ENCODE measurements at places on chromosomes 12 and 14.

DNA sequence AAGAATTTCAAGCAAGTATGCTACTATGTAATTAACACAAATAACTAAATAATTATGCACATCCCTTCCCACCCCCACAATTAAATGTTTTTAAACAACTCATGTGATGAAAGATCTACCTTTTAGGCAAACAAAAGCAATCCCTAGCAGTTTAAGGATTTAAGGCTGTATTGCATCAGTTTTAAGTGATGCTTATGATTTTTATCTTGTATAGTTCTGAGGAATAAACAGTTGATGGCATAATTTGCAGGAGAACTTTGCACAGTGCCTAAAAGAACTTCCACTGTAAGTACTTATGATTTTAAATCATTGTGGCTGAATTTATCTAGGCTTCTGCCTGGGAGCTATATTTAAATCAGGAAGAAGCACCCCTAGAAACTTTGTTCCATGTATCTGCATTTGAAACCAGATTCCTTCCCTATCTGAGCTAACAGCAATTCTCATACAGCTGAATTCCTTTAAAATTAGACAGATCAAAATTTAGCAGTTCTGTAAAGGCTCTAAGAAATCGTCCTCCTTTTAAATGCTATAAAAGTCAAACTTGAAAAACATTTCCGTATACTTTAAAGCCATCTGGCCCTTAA is 388.6 kb downstream of the BCAT1 start:
- no peak for DNase-seq

DNA sequence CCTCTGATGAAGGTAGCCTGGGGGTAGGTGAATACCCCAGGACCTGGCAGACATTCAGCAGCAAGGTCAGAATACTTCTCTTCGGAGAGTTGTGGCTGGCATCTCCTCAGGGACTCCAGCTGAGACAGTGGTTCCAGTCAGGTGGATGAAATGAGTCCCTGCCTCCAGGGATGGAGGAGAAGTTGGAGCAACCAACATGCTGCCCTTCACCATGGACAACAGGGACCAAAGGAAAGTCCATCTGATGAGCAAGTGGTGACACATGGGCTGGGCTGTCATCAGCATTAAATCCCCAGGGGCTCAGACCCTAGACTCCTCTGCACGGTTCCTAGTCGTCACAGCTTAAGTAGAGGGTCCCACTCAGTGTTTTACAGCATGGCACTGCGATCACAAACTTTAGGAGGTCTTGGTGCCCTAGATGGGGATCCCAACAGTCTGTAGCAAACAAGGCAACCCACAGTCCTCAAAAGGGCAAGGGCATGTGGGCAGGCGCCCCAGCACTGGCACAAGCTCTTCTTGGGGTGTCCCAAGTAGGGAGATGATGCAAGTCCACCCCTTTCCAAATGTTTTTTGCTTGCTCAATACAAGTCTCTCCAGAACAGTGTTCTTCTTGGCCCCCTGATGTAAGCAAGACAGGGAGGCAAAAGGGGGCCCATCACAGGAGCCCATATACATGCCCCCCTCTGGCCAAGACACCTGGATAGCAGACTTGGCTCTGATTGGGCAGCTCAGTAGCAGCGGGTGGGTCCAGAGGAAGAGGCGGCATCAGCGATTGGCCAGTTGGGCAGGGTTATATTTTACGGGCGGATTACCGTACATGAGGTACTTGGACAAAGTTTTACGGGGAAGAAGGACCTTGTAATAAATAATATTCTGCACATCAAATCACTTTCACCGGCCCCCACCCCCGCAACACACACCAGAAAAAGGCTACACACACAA is 10.8 kb upstream of the CDH24 start:
- DNase-seq, result no peak

DNA sequence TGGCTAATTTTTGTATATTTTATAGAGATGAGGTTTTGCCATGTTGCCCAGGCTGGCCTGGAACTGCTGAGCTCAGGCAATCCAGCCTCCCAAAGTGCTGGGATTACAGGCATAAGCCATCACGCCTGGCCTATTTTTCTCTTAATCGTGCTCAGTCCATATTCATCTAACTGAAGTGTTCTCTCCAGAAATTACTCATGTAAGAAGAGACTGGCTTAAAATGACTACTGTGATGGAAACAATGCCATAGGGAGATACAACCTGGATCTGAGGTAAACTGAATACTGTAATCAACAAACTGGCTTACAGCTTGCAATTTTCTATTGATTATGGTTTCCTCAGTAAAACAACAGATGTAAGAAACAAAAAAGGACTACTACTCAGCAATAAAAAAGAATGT is 21.1 kb downstream of the NUMB start:
- DNase-seq, result no peak

- DNase-seq, result no peak
Observed at GRCh38 chr14:47872588-47872987, 197.2 kb upstream of the MDGA2 start.

DNA sequence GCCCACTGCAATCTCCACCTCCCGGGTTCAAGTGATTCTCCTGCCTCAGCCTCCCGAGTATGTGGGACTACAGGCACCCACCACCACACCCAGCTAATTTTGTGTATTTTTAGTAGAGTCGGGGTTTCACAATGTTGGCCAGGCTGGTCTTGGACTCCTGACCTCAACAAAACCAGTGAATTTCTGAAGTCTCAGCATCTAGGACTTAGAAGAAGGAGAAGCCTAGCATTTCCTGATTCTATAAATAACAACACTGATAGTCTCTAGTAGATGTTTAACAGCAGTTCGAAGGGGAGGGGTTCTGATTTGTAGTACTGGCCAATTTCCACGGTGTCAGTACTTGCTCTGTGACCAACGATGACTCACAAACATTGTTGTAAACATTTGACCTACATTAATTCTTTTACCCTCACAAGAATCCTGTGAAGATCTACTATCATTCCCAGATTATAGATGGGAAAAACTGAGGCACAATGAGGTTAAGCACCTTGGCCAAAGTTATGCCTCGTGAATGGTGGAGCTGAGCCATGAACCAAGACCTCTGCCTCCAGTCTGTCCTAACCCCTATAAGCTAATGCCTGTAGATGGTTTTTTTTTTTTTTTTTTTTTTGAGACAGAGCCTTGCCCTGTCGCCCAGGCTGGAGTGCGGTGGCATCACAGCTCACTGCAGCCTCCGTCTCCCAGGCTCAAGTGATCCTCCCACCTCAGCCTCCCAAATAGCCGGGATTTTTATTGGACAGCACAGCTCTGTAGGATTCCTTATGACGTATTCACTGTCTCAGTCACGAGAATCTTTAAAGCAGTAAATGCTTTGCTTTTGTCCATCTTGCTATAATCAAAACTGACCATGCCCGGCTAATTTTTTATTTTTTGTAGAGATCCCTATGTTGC is 5.2 kb downstream of the P2RX4 start:
- no peak for DNase-seq

DNA sequence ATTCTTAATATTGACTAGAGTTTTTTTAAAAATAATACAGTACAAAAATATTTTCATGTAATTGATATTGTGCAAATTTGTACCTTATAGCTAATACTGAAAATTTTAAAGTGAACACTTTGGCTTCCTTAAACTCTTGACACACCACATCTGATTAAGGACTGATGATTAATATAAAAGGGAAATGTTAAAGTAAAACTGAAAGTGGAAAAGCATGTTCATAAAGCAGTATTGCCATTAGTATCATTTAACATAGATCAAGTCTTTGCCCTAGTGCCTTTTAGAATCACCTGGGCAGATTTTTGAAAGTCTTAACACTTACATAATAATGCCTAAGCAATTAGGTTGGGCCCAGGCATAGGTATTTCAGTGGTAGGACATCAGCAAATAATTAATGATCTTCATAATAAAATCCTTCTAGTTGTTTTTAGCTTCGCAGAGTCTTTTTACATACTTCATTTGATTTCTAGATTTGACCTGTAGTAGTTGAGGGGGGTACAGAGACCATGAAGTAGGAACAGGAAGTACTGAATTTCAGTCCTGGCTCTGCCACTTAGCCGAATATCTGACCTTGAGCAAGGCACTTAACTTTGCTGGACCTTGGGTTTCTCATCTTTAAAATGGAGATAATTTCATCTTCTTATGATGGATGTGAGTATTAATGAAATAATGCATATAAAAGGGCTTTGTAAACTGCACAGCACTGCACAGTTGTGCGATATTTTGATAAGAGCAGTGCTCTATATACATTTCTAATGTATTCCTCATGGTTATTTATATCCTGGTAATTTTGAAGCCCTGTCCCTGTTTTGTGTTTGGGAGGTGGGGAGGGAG is 43.7 kb downstream of the MARK3 start:
- DNase-seq, result no peak

DNA sequence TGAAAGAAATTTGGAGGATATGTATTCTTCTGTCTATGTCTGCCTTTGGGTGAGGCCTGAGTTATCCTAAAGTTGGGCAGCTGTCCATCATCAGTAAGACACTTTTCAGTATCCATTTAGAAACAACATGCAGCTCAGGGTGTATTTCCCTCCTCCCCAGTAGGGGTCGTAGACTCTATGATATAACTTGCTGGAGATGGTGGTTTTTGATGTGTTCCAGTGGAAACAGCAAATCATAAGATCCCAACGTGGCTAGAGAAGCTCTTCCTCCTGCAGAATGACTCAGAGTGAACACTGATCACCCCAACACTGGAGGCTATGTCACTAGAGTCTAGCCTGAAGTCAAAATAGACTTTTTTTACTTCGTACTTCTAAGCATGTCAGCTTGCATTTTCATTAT is 331.6 kb upstream of the STXBP6 start:
- DNase-seq, result no peak

DNA sequence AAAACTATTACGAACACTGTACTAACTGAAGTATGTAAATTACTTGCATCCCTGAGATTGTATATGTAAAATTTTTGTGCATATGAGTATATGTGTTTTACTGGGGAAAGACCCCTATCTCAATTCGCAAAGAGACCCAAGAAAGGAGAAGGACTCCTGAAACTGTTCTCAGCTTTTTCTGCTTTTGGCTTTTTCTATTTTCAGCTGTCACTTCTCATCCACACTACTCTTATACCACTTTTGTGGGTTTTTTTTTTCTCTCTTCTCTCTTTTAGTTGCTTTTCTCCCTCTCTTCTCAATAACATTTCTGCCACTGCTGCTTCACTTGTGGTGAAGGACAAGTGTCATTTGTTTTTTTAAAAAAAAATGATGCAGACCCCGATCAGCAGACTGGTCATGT is 39.8 kb downstream of the NIN start:
- no peak for DNase-seq

GRCh38 chr12:66319266-66319954 is 17.1 kb downstream of the HELB start:
- DNase-seq, result no peak

- no peak for DNase-seq
Observed at GRCh38 chr12:119385659-119386058, 51.1 kb downstream of the CCDC60 start.

DNA sequence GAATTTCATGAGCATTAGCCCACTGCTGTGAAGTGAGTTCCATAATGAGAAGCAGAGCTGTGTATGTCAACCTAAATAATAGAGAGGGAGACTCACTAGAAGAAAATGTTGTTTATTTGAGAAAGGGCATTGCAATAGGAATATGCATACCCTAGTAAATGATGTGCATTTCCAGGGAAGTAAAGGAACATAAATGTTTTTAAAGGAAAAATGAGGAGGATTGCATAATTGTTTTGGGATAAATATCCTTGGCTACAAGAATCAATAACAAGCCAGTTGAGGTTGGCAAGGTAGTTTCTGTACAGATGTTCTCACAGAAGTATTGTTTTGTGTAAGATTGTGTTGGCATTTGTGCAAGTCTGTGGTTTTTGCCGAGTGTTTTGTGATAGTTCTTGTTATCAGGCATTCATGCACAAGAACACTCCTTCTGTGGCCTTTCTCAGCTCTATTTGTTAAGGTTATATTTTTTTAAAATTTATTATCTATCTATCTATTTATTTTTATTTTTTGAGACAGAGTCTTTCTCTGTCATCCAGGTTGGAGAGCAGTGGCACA is 47.1 kb downstream of the EMP1 start:
- DNase-seq, result no peak

DNA sequence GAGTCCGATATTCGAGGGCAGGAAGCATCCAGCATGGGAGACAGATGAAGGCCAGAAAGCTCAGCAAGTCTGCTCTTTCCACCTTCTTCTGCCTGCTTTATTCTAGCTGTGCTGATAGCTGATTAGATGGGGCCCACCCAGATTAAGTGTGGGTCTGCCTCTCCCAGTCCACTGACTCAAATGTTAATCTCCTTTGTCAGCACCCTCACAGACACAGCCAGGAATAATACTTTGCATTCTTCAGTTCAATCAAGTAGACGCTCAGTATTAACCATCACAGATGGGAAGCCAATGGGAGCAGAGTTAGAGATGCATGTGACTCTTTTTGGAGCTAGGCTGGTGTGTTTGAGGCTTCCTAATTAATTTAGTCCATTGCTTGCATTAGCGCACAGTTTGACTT is 17.0 kb downstream of the C12orf75 start:
- no peak for DNase-seq

DNA sequence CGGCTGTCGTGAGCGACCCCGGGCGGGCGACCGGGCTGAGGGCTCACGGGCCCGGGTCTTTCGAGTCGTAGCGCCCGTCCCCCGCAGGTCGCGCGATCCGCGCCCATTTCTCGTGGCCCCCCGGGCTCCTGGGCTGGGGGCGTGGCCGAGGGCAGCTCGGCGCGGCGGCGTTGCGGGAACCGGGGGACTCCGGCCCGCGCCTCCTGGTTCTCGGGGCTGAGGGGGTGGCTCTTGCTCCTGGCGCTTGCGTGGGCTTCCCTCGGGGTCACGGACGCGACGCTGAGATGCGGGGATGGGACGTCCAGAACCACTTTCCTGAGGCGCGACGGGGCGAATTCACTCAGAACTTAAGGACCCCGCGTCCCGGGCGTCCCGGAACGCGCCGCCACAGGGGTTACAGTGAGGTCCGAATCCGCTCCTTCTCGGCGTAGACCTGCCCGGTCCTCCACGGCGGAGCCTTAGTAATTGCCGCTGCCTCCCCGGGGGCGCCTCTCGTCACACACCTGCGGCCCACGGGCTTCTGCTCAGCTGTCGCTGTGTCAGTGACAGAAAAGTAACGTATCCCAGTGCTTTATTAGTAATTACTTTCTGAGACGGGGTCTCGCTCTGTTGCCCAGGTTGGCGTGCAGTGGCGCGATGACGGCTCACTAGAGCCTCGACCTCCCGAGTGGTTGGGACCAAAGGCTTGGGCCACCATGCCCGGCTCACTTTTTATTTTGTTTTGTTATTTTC is 606 bp downstream of the EP400 start:
- peak; percentile 65 for DNase-seq

- DNase-seq, result no peak
Observed at GRCh38 chr12:18629916-18630315, 107.9 kb downstream of the PLCZ1 start.

DNA sequence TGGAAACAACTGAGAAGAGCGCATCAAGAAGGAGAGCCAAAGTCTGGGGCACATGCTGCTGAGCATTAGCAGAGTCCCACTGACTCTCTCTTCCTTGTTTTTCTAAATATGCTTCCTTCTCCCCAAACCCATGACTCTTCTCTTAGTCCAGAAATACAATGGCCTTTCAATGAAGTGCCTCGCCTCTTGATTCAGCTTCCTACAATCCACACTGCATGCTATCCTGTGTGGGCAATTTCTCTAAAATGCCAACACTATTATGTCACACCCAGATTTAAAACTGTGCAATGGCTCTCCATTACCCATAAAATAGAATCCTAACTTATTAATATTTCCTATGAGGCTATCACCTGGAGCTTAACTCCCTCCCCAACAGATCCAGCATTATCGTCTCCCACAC is 198.6 kb downstream of the RPAP3 start:
- no peak for DNase-seq
